MCF 10A (cell line): ENCODE measurements at places on chromosomes 16 and 17.

DNA sequence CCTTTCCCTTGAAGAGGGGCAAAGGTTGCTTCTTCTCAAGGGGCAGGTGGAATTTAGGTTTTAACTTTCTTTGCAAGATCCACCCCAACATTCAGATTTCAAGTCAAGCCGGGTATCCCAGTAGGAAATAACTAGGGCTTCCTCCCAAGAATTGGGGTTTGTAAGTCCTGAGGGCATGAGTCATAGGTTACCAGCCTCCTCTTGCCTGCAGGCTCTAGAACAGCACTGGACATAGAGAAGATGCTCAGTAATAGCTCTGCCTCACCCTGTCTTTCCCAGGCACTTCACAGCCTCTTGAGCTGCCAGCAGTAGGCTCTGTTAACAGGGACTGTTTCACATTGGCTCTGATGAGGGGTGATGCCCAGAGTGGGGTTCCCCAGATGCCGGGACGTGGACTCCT lies 35.8 kb upstream of the ZFP90 start:
- peak; percentile 36 for DNase-seq

GRCh38 chr16:85126394-85126704 lies 14.1 kb upstream of the CIBAR2 start:
- DNase-seq: no peak

- no peak for DNase-seq
Observed at GRCh38 chr16:54545854-54546511, 259.4 kb upstream of the IRX3 start.

GRCh38 chr16:30351586-30352419 lies 3.3 kb downstream of the CD2BP2 start:
- DNase-seq: peak; percentile 98

DNA sequence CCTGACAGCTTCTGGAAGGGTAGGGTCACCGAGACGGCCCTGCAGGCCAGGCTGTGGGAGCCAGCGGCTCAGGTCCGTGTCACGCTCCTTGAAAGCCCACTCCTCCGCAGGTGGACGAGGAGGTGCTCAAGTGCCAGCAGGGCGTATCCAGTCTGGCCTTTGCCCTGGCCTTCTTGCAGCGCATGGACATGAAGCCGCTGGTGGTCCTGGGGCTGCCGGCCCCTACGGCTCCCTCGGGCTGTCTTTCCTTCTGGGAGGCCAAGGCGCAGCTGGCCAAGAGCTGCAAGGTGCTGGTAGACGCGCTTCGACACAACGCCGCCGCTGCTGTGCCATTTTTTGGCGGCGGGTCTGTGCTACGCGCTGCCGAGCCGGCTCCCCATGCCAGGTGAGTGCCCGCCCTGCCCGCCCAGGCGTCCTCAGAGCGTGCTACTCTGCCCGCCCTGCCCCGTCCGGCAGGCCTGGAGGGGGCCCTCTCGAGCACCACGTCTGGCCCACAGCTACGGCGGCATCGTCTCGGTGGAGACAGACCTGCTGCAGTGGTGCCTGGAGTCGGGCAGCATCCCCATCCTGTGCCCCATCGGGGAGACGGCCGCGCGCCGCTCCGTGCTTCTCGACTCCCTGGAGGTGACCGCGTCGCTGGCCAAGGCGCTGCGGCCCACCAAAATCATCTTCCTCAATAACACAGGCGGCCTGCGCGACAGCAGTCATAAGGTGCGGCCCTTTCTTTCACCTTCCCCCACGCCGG lies 1.3 kb downstream of the NAGS start:
- no peak for DNase-seq

- peak; percentile 14 for DNase-seq
Observed at GRCh38 chr16:50444526-50444925, 75.7 kb upstream of the BRD7 start.

DNA sequence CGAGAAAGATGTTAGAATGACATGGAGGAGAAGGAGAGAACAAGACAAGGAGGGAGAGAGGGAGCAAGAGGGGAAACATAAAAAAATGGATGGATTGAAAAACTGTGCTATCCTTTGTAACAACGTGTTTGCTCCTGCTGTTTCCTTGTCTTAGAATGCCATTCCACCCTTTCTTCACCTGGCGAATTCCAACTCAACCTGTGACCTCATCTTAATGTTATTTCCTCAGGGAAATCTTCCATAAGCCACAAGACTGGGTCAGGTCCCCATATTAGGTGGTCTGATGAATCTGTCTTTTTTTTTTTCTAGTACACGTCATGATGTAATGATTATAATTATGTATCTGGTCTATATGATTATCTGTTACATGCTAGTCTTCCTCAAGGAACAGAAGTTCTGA lies 195.0 kb upstream of the MAF start:
- no peak for DNase-seq

DNA sequence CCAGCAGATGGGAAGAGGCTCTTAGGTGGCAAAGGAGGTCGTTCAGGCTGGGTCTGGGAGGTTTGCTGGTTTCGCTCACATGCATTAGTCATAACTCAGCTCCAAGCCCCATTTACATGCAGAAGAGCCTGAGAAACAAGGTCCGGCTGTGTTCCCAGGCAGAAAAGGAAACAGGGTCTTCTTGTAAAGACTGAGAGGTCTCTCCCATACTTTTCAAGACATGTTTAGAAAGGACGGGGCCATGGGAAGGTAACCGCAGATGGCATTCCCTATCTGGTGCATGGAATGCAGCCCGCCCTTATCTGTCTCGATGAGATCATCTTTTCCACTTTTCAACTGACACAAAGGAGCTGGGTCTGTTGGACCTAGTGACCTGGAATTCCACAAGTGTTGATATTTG lies 389.0 kb upstream of the CDH11 start:
- no peak for DNase-seq

- no peak for DNase-seq
Observed at GRCh38 chr17:49200423-49201083, 9.8 kb downstream of the GNGT2 start.

DNA sequence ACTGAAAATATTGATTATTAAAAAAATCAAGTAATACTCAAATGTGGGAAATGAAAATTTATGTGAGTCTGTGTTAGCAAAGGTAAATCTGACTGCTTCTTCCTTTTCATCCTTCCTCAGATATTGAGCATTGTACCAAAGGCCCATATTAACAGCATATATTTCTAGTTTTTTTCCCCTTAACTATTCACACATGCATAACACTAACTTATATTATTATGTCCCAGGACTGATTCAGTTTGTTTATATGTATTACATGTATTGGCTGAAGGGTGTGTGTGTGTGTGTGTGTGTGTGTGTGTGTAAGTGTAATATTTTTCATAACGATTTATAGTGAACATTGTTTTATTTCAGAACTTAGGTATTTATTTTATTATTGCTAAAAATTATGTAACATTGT lies 74.2 kb downstream of the BCAS3 start:
- no peak for DNase-seq
